Renal cortical epithelial cell (primary cell): ENCODE measurements at places on chromosomes 4 and X. TPM values are rescaled to one million over a fixed set of nuclear protein-coding genes. Genes with fewer than 3 reads are reported as not detected.

The DRP2 gene
- total RNA-seq, result 0.05 TPM in 1 of 2 replicates, not detected in the other

The DCAF4L1 gene
- total RNA-seq, result 0.15 TPM in 1 of 2 replicates, not detected in the other

The LARP7 gene
- total RNA-seq, result 30.6 and 52.4 TPM in 2 replicates

The SHROOM2 gene
- 6.1 and 33.0 TPM in 2 replicates for total RNA-seq

The RAI2 gene
- total RNA-seq, result 0.15 TPM in 1 of 2 replicates, not detected in the other

The RAB40AL gene
- 0.30 TPM in 1 of 2 replicates, not detected in the other for total RNA-seq

The VBP1 gene
- 59.4 and 109 TPM in 2 replicates for total RNA-seq

The PDE5A gene
- 2.1 and 7.6 TPM in 2 replicates for total RNA-seq
